ENCODE measurements at places on chromosomes 16 and 17. TPM values are rescaled to one million over a fixed set of nuclear protein-coding genes. Genes with fewer than 3 reads are reported as not detected.

PRAC2 gene
- not detected for total RNA-seq

MMP28 gene
- total RNA-seq: 10.5 TPM

CX3CL1 gene
- 17.1 TPM for total RNA-seq

CHTF18 gene
- 2.3 TPM for total RNA-seq

CPHXL2 gene
- total RNA-seq: not detected

TK1 gene
- 2.2 TPM for total RNA-seq

KRT36 gene
- not detected for total RNA-seq

GPR139 gene
- total RNA-seq: not detected

TP53TG3F gene
- not detected for total RNA-seq

TMEM92 gene
- total RNA-seq: not detected

C1QTNF8 gene
- total RNA-seq: not detected

P2RX5 gene
- 5.4 TPM for total RNA-seq

CCL7 gene
- total RNA-seq: not detected

NOTUM gene
- 0.35 TPM for total RNA-seq

All from right atrium auricular region (tissue), 2 donors.